ENCODE measurements at places on chromosomes 5 and 9.

GRCh38 chr9:4170231-4170630 is 129.6 kb downstream of the GLIS3 start:
- DNase-seq, result no peak

- DNase-seq, result no peak
Measured at GRCh38 chr9:124216474-124217176, 41.1 kb upstream of the NEK6 start.

- DNase-seq, result no peak
Measured at GRCh38 chr9:78470741-78471140, 173.8 kb downstream of the PSAT1 start.

DNA sequence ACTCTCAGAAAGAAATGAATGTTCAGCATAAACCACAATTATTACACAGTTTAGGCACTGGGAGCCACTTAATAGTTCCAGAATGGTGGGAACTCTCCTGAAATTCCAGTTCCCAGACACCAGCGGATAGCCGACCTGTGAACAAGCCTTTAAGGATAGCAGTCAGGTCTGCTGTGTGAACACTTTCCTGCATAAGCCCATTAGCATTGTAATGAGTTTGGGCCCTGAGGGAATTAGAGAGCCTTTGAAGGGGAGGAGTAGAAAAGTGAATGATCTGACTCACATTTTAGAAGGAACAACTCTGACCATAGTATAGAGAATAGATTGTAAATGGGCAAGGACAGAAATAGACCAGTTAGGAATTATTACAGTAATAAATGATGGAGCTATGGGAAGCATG is 189.1 kb downstream of the ADGRV1 start:
- no peak for DNase-seq

DNA sequence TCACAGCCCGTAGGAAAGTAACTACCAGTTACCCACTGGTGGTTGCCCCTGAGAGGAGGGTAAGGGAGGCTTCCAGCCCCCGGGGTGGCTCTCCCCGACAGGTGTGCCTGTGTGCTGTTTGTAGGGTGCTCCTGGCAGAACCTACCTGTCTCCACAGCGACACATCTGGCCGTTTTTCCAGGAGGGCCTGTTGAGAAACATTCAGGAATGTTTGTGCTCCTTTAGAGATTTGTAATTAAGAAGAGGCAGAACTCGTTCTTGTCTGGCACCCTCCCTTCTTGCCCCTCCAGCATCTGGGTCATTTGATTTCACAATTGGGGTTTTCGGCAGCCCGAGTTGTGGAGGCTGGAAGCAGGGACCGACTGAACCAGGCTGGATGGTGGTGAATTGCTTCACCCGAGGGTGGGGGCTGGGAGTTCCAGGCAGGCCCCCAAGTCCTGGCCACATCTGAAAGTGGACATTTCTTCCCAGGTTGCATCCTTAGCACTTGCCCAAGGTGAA is 74.2 kb downstream of the WWC1 start:
- peak; percentile 28 for DNase-seq

- DNase-seq, result no peak
Measured at GRCh38 chr9:125233678-125234077, 7.5 kb downstream of the HSPA5 start.

DNA sequence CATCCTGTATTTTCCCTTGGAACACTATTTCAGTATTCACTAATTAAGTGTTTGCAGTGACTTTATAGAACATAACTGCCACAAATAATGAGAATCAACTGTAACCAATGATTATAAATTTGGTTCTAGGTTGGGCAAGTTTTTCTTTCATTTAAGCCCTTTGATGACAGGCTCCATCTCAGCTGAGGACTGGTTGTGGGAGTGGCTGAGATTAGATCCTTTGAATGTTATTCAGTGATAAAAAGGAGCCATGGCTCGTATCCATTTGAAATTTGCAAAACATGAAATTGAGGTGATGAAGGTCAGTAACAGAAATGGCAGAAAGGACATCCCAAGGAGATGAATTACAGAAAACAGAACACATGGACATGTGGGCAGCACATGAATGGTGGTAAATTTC is 138.1 kb upstream of the PCA3 start:
- no peak for DNase-seq

DNA sequence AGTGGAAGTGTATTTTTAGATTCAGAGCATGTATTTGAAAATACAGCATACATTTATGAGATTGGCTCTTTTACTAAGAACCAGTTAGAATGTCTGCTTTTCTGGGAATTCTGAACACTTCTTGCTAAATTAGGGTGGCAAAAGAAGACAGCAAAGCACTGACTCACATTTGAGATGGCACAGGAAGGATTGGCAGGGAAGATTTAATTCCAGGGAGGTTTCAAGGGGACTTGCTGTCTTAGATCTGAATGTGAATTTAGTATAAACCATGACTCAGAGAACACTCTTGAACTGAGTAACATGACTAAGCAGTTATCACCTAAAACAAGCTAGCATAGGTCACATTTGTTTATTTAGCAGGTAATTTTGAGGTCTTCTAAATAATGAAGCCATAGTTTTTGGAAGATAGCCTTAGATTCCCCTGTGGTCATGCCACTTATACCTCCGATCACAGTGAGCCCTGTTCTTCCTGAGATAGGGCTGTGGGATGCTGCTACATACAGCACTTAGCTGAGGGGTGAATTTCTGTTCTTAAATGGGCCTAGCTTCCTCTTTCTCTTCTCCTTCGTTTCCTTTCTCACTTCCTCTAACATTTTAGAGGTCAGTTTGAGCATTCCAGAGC is 173.8 kb downstream of the PCSK1 start:
- DNase-seq, result peak; percentile 11

DNA sequence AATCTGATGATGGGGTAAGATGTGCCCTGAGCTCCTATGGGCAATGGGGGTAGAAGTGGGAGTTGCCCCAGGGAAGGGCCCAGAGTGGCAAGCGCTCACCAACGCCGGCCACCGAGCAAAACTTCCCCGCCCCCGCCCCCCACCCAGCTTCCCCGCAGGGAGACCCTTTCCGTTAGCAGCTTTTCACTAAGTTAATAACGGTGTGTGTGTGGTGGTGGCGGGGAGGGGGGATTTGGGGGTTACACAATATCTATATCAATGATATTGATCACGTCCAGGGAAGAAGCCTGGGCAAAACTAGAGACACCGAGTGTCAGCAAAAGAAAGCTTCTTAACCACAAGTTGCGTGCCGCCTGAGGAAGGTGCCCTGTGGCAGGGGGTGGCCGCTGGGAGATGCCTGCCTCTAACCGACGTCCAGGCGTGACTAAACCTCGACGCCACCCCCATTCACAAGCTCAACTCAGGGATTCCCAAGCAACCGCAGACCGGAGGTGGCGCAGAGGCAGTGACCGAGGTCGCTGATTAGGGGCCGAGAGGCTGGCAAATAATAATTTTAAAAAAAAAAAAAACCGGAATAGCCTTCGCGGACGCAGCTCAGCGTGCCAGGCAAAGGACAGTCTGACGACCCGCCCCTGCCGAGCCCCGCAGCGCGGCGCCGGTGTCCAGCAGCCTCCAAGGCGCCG is 222.6 kb downstream of the MEF2C start:
- no peak for DNase-seq

DNA sequence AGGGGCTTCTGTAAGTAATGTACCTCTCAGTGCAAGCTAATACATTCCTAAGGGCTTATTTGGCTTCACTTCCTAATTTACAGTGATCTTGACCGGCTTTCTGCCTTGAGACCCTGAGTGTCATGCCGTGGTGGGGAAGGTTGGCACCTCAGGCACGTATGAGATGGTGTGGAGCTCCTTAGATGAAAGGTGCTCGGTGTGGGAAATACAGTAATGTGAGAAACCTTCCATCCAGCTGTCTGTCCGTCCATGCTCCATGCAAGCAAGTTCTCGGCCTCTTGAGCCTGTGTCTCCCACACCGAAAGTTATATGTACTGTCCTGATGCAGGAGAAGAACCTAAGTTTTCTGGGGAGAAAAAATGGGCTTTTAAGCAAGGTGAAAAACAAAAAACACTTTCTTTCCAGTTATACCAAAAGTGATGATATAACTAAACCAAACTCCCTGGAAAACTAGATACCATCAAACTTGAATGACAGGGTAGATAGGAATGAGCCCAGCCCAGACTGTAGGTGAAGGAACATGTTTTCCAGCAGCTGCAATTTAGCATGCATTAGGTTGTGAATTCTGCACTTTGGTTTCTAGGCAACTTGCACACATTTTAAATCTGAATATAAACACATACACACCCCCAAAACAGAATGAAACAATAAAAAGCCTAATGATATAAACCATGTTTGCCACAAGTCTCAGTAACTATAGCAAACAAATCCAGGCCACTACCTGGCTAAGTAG is 279.6 kb downstream of the FANCC start:
- no peak for DNase-seq

DNA sequence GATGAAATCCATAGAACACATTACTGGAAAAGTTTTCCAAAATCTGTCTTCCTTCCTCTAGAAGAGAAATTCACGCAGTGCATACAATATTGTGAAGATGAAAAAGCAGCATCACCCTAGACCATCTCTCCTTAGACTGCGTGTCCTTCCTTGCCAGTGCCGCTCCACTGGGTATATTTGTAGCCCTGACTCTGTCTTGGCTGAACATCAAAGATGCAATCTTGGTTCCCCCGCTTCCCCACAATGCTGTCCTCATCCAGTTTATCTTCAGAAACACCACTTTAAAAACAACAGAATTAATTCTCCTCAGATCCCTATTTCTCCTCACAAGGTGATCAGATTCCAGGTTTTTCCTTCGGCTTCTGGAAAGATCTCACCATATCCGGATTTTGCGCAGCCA is 53.9 kb downstream of the ROR2 start:
- DNase-seq, result no peak

DNA sequence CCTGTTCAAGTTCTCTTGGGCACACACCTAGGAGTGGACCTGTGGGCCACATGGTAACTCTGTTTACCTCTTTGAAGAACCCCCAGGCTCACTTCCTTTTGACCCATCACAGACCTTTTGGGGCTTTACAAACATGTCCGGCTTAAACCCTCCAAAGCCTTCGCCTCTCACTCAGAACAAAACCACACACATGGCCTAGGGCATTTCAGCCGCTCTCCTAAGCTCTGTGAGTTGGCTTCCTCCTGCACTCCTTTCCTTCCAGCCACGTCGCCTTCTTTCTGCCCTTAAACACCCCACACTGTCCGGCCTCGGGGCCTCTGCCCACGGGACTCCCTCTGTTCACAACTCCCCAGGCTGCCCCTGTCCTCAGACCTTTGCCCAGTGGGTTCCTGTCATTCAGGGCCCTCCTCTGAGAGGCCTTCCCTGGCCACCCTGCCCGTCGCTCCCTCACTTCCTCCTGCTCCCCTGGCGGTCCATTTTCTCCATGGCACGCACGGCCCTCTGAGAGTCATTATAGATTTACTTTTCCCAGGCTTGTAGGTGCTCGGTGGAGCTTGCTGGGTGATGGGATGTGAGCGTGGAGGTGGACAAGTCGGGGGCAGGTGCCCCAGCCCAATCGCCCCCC is 1.9 kb downstream of the DOK3 start:
- no peak for DNase-seq

- DNase-seq, result no peak
Measured at GRCh38 chr9:97220894-97221477, 86.5 kb upstream of the CCDC180 start.

- DNase-seq, result peak; percentile 22
Measured at GRCh38 chr9:90546200-90546599, 96.4 kb downstream of the DIRAS2 start.

- no peak for DNase-seq
Measured at GRCh38 chr5:166561759-166562158, 1729.7 kb upstream of the WWC1 start.

Measured in HepG2 (cell line).